Activated T-cell treated with anti-CD3 and anti-CD28 coated beads, Interleukin-2, amount 50 U/mL, for 24 hours (primary cell): ENCODE measurements at places on chromosomes 2 and 18.

DNA sequence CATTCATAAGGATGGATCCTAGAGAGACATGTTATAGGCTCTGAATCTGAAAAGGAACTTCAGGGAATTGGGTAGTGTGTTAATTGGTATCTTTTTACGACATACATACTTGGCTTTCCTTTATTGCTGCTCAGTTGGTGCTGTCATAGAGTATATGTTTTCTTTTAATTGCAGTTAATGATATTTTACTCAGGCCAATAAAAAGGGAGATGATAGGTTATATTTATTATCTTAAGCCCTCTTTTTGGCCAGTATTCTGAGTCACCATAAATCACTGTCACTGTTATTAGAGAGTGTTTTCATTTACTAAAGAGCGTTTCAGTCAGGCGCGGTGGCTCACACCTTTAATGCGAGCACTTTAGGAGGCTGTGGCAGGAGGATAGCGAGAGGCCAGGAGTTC, 47.6 kb downstream of the RALBP1 start:
- DNase-seq: no peak

DNA sequence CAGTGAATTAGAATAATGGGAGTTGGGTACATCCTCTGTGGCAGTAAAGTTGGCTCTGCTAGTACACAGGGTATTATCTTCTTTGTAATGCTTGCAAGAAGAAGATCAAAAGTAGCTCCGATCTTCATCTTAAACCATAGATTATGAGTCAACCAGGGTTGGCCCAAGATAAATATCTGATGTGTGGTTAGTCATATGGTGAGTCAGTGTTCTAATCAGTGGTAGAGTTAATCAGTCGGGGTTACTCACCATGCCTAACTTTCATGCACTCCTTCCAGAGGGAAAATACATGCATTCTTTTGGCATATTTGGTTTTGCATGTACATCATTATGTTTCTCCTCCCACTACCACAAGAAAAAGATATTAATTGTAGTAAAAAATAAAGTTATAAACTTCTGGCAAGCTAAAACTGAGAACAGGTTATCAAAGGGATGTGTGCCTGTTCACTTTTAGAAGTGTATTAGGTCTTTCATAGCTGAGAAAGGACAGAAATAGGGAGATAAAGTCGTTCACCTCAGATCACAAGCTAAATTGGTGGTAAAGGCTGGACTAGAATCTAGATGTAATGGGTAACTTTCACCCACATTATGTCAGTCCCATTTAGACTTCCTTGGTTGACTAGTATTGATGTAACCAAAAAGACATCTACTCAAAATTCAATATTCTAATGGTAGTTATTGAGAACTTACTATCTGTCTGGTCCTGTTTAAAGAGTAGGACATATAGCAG, 684.4 kb downstream of the IRS1 start:
- DNase-seq: no peak

- peak; percentile 58 for DNase-seq
These were observed 8.8 kb downstream of the GKN2 start for GRCh38 chr2:68943581-68944568.

- no peak for DNase-seq
These were observed 226.8 kb downstream of the MC4R start for GRCh38 chr18:60145776-60146175.

GRCh38 chr2:86216575-86217555, 17.6 kb downstream of the MRPL35 start:
- DNase-seq: no peak
